Right lung (tissue), 10 donors: ENCODE measurements at places on chromosomes 5 and 9.

DNA sequence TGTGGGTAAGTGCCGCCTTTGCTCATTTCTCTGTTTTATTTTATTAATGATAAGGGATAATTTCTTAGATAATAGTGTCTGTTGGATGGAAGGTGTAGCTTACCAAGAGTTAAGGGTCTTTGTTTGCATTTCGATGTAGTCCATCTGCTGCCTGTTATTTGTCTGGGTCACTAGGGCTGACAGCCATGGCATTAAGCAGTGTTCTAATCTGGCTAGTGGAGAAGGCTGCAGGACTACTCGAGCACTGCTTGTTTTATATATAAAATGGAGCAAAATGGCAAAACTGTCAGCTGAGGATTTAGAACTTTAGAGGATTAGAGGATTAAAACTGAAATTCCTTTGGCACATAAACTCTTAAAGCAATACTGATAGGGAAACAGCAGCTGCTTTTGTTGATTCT is 67.5 kb downstream of the C7 start:
- no peak for DNase-seq

GRCh38 chr9:13993632-13994185 is 320.2 kb downstream of the NFIB start:
- no peak for DNase-seq

DNA sequence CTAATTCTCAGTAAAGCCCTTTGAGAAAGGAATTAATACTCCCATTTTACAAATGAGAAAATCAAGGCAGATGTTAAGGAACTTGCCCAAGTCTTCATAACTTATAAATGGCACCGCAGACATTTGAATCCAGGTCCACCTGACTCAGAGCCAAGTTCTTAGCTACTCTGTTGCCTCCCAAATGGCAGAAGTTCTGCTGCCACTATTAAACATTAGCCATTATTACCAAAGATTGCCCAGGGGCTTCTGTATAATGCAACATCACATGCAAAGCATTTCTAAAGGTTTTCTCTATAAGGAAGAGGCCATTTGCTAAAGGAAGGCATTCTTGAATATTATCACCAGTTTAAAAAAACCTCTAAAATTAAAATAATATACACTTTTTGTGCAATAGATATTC is 28.3 kb downstream of the TPD52L3 start:
- no peak for DNase-seq

DNA sequence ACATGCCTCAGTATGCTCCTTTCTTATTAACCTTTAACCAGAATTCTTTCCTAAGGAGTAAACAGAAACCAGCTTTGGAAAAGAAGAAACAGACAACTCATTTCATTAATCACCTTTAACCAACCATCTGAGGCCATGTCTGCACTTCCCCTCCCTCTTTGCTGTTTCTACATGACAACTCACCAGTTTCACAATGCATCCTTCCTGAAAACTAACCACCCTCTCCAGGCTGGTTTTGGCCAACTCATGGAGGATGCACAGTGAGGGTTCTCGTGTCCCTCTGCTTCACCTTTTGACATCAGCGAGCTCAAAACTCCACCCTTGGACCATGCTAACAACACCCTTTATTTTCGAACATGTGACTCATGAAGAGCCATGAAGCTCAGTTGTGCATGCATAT is 244.1 kb downstream of the ELAVL2 start:
- DNase-seq, result no peak

DNA sequence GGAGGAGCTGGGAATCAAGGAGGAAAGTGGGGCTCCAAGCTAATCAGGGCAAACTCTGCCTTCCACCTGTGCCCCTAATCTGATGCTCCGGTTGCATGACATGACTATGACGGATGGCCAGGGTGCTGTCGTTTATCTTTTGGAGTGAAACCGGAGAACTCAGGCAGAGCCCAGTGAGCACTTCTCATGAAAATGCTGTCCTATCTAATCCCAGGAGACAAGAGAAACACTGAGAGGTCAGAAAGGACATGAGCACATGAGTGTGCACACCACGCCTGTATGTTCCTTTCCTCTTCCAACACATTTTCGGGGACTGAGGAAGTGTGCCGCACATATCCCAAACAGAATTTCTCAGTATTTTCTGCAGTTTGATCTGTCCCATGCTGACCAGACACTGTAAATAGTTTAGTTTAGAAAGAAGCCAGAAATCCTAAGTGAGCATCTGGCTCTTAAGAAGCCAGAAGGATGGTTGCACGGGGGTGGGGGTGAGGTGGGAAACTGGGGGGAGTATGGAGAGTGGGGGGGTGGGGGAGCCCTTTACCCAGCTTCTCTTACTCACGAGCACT is 217.1 kb downstream of the TSSK1B start:
- no peak for DNase-seq

DNA sequence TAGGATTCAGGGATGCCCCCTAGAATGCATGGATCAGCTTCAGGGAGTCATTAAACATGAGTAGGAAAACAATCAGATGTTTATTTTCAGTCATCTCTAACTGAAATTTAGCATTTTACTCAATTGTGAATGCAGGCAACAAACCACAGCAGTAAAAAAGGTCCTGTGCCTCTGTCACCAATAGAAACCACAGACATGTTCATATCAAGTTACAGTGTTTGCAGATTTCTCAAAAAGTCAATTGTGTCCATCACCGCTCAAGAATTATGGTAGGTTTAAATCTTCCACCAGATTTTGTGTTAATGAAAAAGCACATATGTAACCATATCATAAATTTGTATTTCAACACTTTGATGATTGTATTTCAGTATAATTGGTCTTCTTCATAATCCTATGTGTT is 68.4 kb upstream of the SLC1A1 start:
- no peak for DNase-seq

GRCh38 chr9:72354704-72355103 is 10.3 kb downstream of the ZFAND5 start:
- no peak for DNase-seq

- DNase-seq, result no peak
Measured at GRCh38 chr5:83434946-83435345, 36.6 kb upstream of the VCAN start.

- peak; percentile 83 for DNase-seq
Measured at GRCh38 chr5:472656-473550, 29.9 kb downstream of the EXOC3 start.

GRCh38 chr5:9930156-9930555 is 300.0 kb upstream of the TAS2R1 start:
- no peak for DNase-seq

- DNase-seq, result no peak
Measured at GRCh38 chr9:16624744-16625117, 245.7 kb downstream of the BNC2 start.

DNA sequence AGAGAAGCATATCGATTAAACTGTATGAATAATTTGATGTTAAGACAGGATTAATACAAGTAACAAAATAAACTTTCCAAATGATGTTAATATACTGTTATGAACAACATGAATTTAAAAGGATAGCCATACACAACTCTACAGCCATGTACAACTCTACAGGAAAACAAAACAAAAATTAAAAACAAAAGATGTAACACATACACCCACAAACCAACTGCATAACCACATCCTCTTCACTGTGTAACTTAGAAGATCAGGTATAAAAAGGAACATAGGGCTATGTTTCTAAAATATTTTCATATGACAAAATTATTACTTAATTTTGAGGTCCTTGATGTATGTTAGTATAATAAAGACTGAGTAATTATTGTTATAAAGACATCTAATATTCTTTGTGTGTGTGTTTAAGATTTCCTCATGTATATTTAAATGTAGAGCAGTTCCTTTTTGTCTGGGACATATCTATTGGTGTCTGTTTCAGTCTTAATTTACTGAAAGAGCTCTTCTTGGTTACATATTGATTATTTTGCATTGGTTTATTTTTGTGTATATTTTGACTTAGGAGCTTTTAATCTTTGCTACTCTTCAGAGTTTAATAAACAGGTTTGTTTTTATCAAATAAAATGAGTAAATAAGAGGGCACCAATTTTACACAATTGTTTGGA is 966.8 kb upstream of the CTNND2 start:
- DNase-seq, result no peak

DNA sequence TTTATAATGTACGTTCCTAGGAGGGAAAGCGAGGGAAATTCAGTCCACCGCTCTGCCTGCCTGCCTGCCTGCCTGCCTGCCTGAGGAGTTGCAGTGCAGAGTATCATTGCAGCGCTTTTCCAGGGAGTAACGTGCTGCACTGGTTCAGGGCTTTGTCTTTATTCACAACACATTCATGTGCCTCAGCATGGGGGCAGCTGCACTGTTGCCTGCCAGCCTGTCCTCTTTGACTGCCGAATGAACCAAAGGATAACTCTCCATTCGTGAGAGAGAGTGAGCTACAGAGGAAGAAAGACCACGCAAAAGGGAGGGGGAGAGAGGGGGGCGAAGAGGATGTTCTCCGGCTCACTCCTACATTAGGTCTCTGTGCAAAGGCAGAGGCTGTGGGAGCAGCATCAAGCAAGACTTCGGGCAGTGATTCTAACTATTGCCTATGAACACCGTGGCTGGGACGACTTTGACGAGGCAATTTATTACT is 791.2 kb downstream of the MAT2B start:
- peak; percentile 8 for DNase-seq

GRCh38 chr9:114860187-114860586 is 54.3 kb upstream of the TNFSF15 start:
- DNase-seq, result no peak

- DNase-seq, result no peak
Measured at GRCh38 chr9:136059321-136059791, 35.7 kb downstream of the NACC2 start.

DNA sequence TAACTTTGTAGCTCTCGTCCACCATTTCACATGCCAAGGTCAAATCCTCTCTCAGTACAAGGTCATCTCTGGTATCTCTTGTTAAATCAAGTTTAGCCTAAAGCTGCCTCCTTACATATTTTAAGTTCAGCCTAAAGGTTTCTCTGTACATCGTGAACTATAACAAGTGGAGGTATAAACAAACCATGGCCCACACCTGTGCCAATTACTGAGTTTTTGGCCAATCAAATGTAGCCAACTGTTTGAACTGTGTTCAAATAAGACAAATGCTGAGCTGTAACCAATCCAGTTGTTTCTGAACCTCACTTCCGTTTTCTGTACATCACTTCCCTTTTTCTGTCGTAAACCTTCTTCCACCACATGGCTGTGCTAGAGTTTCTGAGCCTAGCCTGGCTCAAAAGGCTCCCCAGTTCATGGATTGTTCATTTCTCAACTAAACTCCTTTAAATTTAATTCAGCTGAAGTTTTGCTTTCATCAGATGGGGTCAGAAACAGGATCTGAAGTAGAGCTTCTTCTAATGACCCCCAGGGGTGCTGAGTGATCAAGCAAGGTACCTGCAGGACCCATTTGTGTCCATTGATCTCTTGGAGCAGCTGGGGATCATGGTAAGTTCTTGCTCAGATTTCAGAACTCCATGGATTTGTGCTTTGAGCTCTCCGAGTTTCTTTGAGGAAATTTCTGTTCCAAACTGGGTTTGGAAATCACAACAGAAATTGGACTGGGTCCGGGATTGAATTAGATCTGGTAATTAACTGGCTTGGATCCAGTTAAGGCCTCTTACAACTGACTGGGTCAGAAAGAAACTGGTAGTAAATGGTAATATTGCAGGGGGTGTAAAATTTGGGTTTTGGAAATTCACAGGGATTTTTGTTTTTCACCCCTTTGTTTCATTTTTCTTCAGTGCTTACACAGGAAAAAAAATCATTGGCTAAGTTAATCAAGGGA is 11.0 kb upstream of the NANS start:
- no peak for DNase-seq

DNA sequence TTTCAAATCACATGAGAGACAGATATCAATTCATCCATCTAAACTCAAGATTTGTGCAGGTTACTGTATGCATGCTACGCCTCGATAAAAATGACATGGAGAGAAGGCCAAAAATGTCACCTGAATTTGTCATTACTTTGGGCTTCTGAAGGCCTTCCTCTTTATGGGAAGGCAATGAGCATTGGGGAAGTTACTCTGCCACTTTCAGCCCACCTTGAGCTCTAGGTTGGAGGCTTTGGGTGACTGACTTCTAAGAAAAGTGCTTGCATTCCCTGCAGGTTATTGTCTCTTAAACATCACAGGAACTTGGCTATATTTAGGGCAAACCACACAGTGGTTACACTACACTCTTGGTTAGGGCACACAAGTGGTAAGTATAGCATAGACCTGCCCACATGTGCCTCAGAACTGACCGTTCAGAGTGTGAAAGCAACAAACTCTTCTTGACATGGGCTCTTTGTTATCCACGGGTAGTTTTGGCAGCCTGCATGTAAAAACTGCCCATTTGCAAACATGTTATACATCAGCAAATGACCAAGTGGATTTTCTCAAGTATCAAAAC is 169.5 kb downstream of the ZNF608 start:
- DNase-seq, result no peak

DNA sequence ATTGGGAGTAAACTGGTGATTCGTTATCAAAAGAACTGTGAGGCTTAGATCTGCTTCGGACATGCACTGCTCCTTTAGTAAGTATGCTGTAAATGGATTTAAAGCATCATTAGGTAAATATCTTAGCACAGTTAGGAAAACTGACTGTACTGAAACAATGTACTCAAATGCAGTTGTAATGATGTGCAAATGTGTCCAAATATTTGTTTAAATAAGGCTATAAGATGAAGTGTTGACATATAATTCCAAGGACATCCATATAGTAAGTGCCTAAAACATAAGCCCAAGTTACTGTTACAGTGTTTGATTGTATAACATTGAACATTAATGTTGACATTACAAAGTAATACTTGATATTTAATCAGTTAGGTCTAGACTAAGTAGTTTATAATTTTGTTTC is 512.5 kb upstream of the CDH18 start:
- DNase-seq, result no peak

- DNase-seq, result no peak
Measured at GRCh38 chr5:41906151-41906550, 2.0 kb downstream of the RIMOC1 start.

DNA sequence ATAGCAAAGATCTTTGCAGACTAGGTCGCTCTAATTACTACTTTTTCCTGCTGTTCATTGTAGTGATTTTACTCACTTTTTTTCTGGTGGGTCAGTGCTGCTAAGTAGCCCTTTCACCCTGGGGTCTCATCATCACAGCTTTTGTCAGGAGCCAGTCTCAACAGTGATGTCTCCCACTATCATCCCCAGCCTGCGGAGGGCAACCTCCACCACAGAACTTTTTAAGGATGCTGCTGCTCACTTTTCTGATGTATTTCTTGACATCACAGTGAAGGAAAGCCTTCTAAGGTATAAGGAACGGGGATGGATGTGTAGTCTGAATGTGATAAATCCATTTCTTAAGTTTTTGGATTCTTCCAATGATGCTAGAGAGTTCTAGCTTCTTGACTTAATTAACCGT is 242.5 kb upstream of the RIOK2 start:
- DNase-seq, result no peak

- no peak for DNase-seq
Measured at GRCh38 chr9:94153905-94154304, 69.6 kb downstream of the PTPDC1 start.

- DNase-seq, result no peak
Measured at GRCh38 chr5:133510634-133511262, 101.6 kb downstream of the FSTL4 start.

- DNase-seq, result no peak
Measured at GRCh38 chr5:175385691-175386362, 58.2 kb downstream of the DRD1 start.

DNA sequence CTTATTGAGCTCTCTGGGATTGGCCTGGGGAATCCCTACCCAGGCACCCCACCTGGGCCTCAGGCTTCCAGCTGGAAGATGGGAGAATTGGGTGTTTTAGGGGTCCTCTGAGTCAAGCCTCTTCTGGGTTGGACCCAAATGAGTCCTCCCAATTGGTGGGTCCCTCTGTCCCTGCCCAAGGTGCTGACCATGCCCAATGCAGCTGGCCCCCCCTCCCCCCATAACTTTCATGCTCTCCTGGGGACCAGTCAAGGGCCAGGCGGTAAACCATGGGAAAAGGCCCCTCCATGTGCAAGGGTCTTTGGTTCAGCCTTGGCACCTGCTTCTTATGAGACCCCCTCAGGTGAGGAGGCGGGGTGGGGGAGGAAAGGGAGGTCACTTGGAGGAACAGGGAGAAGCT is 3.4 kb upstream of the PSD2 start:
- no peak for DNase-seq
